Thyroid gland (tissue), 4 donors: ENCODE measurements at places on chromosomes 2 and 18. TPM values are rescaled to one million over a fixed set of nuclear protein-coding genes. Genes with fewer than 3 reads are reported as not detected.

DNA sequence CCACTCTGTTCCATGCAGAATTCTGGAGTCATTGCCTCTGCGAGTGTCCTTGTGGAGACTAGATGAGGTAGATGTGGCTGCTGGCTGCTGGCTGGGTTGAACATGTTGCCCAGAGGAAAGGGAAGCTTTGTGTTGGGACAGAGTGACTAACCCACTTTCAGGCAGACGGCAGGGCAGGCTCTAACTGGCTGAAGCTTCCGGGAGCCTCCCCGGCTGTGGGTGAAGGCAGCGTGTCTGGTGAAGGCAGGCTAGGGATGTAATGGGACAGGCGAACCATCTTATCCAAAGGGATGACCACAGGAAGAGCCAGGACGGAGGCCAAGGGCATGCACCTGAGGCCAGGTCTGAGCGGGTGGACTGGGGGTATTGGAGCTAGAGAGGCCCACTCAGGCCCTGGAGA, 16.0 kb downstream of the ASPRV1 start:
- no peaks in the 10 kb centered on the region for H3K27me3 ChIP-seq
- H3K4me3 ChIP-seq: no peak overlapping the region
- no peaks in the 10 kb centered on the region for H3K36me3 ChIP-seq

DNA sequence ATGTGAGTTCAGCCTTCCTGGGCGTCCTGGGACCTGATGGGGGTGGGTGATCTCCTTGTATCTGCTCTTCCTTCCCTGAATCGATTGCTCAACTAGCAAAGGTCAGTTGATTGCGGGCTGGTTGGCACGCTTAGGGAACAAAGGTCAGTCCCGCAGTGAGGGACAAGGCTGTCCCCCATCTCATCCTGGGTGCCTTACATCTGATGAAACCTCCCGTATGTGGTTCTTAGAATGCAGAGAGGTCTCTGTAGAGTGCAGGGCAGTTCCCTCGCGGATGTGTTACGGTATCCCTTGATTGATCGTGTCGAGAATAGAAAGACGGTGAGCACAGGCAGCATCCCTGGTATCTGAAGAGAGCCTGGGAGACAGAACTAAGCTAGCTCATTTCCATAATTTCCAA, 56.4 kb upstream of the RBM44 start:
- H3K4me1 ChIP-seq: peaks cover 40% of the 10 kb centered on the region
- H3K4me3 ChIP-seq: no peak overlapping the region
- H3K36me3 ChIP-seq: no peaks in the 10 kb centered on the region
- no peak overlapping the region for H3K27ac ChIP-seq
- no peaks in the 10 kb centered on the region for H3K27me3 ChIP-seq
- no peak for DNase-seq

GRCh38 chr18:23313379-23313778, 139.7 kb upstream of the RIOK3 start:
- H3K27me3 ChIP-seq: no peaks in the 10 kb centered on the region
- H3K36me3 ChIP-seq: no peaks in the 10 kb centered on the region
- no peak overlapping the region for H3K4me3 ChIP-seq
- no peak for DNase-seq
- H3K4me1 ChIP-seq: peaks cover 9% of the 10 kb centered on the region

DNA sequence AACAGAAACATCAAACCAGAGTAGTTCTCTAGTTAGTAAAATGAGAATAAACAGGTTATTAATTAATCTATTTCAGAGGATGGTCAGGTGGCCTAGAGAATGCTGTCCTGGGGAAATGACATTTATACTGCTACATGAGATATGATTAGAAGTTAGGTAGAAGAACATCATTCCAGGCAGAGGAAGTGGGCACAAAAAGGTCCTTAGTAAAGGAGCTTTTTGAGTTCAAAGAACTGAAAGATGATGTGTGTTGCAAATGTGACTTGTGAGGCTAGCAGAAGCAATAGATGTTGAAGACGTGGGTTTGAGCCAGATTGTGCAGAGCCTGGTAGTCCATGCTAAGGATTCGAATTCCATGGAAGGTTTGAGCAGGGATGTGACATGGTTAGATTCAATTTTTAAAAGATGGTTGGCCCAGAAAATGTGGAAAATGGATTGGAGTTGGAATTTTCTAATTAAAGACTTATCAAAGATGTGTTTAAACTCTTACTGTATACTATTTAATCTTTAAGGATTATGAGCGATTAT, 34.2 kb downstream of the RAB10 start:
- H3K4me3 ChIP-seq: no peak overlapping the region
- DNase-seq: no peak
- H3K4me1 ChIP-seq: peaks cover 34% of the 10 kb centered on the region
- no peaks in the 10 kb centered on the region for H3K36me3 ChIP-seq

Gene TUBA3D
- not detected for total RNA-seq

Gene TMEM198
- 10.9 TPM for total RNA-seq

Gene MGAT5
- total RNA-seq: 47.5 TPM

Gene DPP10
- total RNA-seq: 1.3 TPM

Gene CNRIP1
- total RNA-seq: 2.5 TPM
